ENCODE measurements at places on chromosomes 2 and 18.
A peak's percentile ranks its signal among the peaks of the same experiment; 100 is the strongest.

GRCh38 chr18:26480897-26481795, 67.2 kb downstream of the KCTD1 start:
- DNase-seq = peak; percentile 77

DNA sequence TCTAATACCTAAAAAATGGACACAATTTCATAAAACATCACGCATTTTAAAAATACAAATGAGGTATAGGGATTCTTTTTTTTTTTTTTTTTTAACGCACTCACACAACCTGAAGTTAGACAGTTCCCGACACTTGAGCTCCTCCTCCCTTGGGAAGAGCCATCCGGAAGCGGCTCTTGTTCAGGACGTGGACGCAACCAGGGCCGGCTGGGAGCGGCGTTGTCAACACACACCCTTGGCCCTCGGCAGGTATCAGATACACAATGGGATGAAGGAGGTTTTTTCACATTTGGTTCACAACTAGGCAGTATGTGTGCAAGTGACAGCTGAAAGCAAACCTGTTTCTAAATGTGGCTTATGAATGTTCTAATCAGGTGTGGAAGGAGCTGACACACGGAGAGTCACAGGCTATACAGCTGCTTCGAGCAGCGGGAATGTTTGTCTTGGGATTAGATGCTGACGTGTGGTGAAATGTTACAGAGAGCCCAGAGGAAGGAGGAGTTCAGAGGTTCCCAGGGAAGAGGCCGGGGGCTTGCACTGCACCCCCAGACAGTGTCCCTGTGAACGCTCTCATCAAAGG, 111.1 kb downstream of the PXDN start:
- DNase-seq = no peak

- DNase-seq = no peak
Measured at GRCh38 chr2:78648558-78648957, 376.9 kb upstream of the REG3G start.

- DNase-seq = no peak
Measured at GRCh38 chr2:233544200-233544610, 22.4 kb downstream of the USP40 start.

DNA sequence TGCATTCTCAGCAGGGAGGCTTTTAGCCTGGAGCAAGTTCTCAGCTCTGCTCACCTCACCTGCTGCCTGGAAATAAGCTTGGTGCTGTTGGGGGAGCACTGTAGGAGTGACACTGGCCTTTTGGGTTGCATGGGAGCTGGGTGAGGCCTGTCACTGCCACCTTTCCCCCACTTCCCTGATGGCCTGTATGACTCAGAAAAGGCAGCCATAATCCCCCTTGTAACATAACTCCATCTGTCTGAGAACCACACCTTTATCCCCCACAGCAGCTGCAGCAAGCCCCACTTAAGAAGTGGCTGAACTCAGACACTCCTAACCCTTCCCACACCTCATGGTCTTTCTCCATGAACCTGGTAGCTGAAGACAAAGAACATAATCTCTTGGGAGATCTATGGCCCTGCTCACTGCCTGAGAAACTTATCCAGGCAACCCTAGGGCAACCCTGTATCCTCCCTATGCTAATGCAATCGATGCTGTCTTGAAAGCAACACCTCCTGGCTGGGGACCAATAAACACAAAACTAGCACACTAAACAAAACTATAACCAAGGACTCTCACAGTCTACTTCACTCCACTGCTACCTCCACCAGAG, 258.9 kb upstream of the OSR1 start:
- peak; percentile 42 for DNase-seq

DNA sequence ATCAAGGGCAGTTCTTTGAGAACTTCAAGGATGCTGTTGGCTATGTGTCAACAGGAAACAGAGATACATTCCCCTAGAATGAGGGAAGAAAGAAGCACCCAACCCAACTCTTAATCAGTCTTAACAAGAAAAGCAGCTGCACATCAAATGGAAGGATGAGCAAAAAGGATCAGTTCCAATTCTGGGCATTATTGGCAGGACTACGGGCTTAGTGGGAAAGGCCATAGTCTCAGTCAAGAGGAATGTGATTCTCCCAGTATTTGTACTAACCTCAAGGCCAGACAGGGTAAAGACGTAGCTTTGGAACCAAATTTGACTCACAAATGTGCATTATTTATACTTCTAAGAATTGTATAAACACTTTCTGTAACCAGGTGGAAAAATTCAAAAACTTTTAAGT, 18.2 kb downstream of the BMP10 start:
- DNase-seq = no peak

DNA sequence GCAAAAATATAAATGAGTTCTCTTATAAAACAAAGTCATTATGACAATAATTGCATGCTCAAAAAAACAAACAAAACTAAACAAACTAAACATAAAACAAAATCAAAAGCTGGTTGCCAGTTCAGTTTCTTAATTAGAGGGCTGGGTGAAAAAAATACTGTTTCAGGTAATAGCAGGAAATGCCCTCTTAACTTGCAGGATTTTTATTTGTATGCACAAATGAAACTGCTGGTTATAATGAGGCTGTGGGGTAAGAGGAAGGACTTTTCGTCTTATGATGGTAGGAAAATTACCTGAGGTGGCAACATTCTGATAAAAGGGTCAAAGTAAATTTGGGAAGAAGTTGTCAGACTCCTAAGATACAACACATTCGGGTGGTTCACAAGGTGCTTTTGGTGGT, 21.5 kb upstream of the CDKL4 start:
- no peak for DNase-seq

- no peak for DNase-seq
Measured at GRCh38 chr2:223001797-223002175, 50.2 kb upstream of the KCNE4 start.

DNA sequence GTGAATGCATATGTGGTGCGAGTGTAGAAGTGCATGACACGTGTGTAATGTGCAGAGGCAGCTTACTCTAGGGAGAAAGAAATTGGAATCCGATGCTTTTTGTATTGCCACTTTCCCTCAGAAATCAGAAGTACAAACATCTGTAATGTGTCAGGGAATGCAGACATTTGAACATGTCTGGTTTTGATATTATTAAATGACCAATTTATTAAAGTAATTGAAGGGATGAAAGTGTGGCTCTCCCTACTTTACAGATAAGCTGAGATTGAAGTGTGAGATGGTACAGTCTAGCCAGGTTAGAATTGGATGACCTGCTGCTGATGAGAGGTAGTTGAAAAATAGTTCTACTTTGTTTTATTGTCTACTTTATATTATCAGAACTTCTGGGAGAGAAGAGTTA, 74.5 kb upstream of the NT5C1B start:
- no peak for DNase-seq

DNA sequence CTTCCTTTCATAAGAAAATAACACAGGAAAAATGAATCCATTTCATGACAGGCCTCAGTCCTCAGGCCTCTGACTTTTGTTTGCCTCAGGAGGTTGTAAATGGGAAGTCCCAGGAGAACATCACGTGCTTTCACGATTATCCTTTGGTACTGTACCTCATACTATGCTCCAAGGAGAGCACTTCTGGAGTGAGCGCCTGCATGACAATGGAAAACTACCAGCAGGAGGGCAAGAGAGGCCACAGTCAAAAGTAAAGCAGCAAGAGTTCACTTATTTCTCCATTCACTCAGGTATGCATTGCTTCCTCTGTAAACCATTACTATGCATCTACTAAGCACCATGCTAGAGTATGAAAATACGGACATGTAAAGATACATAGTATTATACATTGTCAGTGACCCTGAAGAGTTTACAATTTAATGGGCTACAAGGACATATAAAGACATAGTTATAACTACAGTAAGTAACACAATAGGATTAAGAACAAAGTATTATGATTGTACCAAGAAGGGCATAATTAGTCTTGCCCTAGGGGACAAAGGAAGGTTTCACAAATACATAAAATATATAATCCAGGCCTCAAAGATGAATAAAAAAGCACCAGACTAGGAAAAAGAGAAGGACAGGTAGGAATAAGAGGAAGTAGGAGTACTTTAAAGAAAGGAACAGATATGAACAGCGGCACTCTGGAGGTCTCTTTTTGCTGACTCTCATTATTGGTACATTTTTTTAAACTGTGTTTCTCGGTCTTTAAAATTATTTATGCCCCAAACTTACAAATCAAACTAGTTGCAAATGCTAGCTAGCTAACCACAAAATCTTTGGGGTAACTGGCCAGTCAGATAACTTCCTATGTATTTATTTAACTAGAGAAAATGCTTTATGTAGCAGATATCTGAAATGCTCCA, 806.7 kb downstream of the NRXN1 start:
- no peak for DNase-seq

GRCh38 chr2:161972866-161973265, 101.1 kb downstream of the DPP4 start:
- DNase-seq = no peak

DNA sequence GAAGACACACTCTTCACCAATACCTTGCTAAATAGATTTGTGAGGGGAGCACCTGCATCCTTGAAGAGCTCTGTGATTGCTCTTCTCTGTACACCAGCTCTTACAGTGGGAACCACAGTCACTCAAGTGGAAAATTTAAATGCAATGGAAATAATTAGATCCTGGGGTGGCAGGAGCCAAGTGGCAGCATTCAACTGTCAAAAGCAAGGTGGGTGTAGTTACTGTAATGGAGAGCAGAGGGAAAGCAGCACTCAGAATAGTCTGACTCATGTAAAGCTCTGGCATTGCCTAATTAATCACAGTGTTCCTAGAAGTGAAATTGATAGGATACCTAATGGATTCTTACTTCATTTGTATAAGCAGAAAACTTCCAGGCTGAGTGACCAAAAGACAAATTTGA, 245.8 kb downstream of the KCNE4 start:
- DNase-seq = no peak

- no peak for DNase-seq
Measured at GRCh38 chr18:47795434-47795814, 135.0 kb downstream of the SMAD2 start.

- no peak for DNase-seq
Measured at GRCh38 chr2:4122726-4123125, 419.4 kb downstream of the DCDC2C start.

DNA sequence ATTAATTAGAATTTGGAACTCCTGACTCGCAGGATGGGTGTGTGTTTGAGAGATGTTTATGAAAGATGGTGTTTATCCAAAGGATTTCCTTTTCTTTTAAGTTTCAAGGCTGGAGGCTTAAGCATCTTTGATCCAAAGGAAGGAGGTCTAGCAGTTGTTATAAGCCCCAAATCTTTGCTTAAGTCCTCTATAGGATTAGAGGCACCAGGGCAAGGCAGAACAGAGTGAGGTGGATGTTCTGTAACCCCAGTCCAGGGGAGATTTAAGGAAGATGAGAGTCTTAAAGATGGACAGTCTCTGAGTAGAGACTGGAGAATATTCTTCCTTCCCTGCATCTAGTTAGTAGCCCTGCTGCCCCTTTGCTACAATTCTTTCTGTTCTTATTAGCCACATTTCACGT, 17.5 kb downstream of the LBH start:
- DNase-seq = no peak

GRCh38 chr2:11753886-11754699, 7.7 kb downstream of the LPIN1 start:
- peak; percentile 47 for DNase-seq

DNA sequence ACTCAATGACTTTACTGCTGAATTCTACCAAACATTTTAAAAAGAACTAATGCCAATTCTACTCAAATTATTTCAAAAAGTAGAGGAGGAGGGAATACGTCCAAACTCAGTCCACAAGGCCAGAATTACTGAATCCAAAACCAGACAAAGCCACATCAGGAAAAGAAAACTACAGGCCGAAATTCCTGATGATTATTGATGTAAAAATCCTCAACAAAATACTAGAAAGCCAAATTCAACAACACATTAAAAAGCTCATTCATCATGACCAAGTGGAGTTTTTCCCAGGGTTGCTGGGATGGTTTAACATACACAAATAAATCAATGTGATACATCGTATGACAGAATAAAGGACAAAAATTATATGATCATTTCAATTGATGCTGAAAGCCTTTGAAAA, 103.9 kb upstream of the UBE2E3 start:
- no peak for DNase-seq

- DNase-seq = peak; percentile 66
Measured at GRCh38 chr18:61551586-61551985, 218.4 kb downstream of the CDH20 start.

DNA sequence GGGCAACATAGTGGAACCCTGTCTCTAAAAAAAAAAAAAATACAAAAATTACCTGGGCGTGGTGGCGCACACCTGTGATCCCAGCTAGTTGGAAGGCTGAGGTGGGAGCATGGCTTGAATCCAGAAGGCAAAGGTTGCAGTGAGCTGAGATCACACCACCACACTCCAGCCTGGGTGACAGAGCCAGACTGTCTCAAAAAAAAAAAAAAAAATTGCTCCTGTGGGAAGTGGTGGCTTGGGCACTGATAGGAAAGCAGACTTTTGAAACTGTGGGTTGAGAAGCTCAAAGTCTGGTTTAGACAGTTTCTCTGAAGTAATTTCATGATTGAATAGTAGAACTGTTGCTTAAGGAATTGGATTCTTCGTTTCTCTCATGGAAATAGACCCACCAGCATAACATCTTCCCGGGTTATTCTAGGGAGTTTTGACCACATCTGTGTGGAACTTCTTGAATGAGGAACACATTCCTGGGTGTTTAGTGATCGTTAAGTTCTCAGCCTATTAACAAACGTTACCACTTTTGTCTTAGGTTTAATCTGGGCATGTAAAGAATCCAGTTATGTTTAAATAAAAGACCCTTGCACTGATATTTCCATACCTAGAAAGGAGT, 33.5 kb downstream of the GRHL1 start:
- no peak for DNase-seq

DNA sequence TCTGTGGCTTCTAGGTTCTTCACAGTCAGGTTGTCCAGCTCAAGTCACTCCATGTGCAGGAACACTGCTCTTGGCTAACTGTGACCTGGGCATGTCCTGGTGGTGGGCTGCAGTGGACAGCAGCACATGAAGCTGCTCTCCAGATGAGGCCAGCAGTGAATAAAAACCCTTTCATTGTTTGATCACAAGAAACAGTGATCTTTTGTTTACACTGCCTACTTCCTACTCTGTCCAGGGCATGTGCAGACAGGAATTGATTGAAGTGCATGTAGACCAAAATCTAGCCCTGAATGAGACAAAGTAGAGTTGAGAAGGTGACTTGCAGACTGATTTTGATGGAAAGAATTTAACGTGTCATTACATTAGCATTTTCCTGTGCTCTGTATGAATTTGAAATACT, 34.9 kb downstream of the BCL2L11 start:
- no peak for DNase-seq

DNA sequence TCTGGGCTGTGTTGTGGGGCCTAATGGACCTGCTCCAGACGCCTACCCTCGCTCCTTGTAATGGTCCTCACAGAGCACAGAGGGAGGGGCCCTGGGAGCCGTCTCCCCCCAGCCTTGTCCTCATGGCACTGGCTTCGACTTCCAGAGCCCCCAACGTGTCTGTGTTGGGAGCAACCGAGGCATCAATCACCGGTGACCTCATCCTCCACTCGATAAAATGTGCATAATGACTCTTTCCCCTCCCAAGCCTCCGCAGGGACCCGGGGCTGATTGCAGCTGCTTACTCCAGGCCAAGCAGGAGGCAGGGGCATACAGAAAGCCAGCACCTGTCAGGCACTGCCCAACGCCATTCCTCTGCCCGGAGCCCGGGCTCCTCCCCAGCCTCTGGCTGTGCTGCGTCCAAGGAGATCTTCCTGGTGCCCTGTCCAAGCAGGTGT, 271.7 kb downstream of the NDUFA10 start:
- DNase-seq = no peak

GRCh38 chr2:100976061-100976460, 26.0 kb upstream of the RPL31 start:
- DNase-seq = no peak

GRCh38 chr2:67281101-67281500, 116.0 kb upstream of the ETAA1 start:
- DNase-seq = no peak

- no peak for DNase-seq
Measured at GRCh38 chr2:149006883-149007543, 31.5 kb upstream of the LYPD6B start.

All from Calu3 (cell line).